Esophagus muscularis mucosa (tissue), 4 donors: ENCODE measurements at places on chromosomes 13 and 19. TPM values are rescaled to one million over a fixed set of nuclear protein-coding genes. Genes with fewer than 3 reads are reported as not detected.

DNA sequence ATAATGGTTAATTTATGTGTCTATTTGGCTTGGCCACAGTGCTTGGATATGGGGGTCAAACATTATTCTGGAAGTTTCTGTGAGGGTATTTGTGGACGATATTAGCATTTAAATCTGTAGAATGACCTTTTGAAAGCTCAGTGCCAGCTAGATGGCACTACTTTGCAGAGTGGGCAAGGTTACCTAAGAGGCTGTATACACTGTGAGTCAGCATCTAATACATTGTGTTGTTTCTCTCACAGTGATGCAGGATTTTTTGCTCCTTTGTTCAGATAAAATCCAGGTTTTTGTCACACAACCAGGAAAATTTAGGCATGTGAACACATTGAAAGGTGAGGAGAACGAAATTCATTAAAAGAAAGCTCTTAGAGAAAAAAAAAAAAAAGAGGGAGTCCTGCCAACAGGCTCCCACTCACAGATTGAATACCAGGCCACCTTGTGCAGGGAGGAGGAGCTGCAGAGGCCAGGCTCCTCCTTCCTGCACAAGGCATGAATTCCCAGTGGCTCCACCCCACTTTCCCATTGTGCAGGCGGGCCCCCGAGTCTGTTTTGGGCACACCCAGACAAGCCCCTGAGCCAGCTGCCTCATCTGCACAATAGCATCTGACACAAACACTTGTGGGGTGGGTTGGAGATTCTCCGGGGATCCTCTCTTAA is 551.0 kb upstream of the ATXN8OS start:
- DNase-seq, result no peak

The TMEM272 gene
- not detected for total RNA-seq

The DAND5 gene
- total RNA-seq, result 0.19 TPM

DNA sequence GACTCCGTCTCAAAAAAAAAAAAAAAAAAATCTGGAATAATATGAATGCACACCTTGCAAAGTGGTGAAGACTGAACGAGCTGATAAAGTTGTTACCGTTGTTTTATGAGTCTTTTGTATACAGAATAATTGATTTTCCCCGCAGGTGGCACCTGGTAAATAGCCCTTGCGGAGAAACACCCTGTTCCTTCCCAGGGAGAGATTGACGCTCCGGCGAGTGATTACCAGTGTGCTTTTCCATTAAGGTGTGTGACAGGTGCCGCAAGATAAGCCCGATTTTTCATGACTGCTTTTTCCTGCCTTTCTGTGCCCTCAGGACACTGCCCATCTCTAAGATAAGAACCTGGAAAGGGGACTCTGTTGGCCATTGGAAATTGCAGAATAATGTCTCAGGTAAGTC is 943 bp downstream of the ZNF302 start:
- no peak for DNase-seq

- DNase-seq, result no peak
Measured at GRCh38 chr13:78138756-78139155, 220.1 kb upstream of the EDNRB start.

DNA sequence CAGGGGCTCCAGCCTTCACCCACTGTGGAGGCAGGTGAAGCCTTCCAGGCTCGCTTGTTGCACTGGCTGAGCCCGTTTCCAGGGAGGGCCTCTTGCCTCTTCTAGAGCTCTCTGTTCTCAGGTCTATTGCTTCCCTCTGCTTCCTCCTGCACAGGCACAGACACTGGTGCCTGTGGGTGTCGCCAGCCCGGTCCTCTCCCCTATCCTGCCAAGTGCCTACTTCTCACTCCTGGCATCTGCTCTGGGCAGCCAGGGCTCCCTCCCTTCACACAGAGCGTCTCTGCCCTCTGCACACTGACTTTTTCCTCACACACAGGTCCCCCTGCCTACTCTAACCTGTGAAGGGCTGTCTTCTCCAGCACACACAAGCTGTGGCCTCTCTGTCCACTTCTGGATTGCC is 60.3 kb downstream of the SLC7A9 start:
- DNase-seq, result no peak

- no peak for DNase-seq
Measured at GRCh38 chr13:61833228-61833627, 417.6 kb upstream of the PCDH20 start.

The COLGALT1 gene
- total RNA-seq, result 64.4 TPM

The CCDC8 gene
- 11.6 TPM for total RNA-seq

The SLC6A16 gene
- 2.3 TPM for total RNA-seq

The NCR1 gene
- total RNA-seq, result 0.33 TPM

GRCh38 chr13:69866555-69866954 is 241.1 kb upstream of the ATXN8OS start:
- DNase-seq, result no peak

DNA sequence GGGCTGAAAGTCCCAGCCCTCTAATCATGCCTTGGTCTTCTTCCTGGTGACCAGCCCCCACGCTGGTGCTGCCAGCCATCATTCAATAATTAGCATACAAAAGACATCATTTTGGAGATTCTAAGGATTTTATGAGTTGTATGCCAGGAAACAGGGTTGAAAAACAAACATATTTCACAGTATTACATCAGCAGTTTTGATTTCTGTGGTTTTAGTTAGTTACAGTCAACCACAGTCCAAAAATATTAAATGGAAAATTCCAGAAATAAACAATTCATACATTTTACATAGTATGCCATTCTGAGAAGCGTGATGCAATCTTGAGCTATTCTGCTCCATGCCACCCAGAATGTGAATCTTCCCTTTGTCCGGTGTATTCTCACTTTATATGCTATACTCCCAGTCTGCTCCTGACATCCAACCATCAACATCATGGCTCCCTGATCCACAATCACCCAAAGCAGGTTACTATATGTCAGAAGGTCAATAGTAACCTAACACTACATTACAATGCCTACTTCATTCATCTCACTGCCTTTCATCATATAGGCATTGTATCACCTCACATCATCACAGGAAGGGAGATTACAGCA is 49.2 kb downstream of the STOML3 start:
- DNase-seq, result no peak

The C13orf42 gene
- total RNA-seq, result not detected
